Sciatic nerve (tissue), 2 donors: ENCODE measurements at places on chromosomes 13 and 19. TPM values are rescaled to one million over a fixed set of nuclear protein-coding genes. Genes with fewer than 3 reads are reported as not detected.
A peak's percentile ranks its signal among the peaks of the same experiment; 100 is the strongest.

DNA sequence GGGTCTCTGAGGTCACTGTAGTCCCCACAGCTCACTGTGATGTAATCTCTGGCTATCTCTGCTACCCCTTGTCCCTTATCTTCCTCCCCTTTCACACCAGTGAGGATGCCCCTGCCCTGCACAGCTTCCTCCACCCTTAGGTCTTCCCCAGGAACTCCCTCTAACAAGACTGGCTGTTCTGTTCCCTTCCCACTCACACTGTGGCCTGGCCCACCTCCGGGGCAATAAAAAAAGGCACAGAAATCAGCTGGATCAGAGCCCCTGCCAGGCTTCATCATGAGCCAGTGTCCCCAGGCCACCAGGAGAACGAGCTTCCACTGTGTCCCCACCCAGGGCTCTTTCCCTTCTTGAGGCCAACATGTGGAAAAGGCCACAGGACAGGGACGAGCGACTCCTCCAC is 4.6 kb downstream of the CEACAM3 start:
- DNase-seq = no peak

- no peak for DNase-seq
Measured at GRCh38 chr19:57759096-57759495, 10.4 kb upstream of the ZNF586 start.

- no peak for DNase-seq
Measured at GRCh38 chr19:3151563-3152418, 16.0 kb downstream of the GNA15 start.

DNA sequence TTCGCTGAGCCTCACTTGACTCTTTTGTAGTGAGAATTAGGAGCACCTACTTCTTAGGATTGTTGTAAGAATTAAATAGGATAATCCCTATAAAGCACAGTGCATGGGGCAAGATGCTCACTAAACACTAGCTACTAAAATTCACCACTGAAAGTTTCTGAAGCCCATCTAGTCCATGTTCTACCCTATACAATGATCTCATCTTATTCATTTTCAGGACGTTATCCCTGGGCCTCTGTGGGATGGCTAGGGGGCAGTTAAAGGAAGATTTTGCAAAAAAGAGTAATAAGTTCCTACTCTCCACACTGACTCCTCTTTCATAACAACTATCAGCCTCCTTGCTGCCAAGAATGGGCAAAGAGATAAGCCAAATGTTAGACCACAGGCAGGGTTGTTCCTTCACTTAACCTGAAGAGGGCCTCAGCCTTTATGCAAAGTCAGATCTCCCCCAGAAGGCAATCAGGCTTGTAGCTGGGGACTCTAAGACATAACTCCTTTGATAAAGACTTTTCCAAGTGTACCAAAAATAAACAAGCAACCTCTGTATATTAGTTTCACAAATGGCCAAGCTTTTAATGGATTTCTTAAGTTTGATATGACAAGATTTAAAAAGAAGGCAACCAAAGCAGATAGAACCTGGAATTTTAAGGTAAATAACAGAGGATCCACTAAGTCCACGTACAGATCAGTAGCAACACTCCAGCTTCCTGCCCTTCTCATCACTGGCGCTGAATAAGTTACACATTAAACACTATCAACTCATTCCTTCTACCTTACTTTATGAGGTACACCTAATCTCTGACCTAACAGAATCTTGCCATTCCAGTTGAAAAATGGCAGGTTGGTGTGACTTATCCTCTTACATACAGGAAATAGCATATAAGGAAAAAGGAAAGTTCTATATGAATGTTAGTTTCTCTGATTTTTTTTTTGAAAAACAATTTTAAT is 44.4 kb downstream of the ELF1 start:
- DNase-seq = no peak

DNA sequence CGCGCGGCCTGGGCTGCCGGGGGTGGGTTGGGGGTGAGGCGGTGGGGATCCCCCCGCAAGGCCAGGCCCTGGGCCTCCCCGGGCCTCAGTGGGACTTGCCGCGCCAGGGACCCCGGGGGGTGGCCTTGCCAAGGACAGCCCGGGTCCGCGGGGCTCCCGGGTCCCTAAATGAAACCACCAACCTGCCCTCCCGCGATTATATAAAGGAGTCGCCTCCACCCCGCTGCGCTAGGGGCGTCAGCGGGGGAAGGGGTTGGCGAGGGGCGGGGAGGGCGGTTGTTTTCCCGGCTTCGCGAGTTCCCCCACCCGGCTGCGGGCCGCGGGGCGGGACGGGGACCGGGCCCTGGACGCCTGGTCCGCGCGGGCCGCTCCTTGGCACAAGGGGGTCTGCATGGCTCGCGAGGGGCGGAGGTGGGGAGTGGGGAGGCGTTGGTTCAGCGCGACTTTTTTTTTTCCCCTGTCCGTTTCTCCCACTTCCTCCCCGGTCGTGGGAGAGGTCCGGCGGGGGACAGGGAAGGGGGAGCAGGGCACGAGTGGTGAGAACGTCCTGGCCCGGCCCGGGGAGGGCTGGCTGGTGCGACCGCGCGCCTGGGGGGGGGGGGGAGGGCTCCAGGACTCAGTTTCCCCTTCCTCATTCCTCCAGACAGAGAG is 822 bp upstream of the ZBTB7A start:
- DNase-seq = no peak

DNA sequence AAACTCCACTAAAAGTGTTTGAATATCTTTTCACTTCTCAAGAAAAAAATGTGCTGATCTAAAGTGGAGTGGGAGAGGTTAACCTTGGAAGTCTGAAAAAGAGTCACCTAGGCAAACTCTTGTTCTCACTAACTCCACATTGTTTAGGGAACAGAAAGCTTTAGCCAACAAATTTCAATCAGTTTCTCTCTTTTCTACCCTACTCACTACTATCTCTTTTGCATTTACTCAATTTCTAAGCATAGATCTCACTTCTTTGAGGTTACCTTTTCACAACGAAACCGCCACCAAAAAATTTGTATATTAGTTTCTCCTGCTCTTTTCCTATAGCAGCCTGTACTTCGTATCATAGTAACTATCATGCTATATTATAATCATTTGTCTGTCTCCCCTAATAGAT is 6.3 kb downstream of the NHLRC3 start:
- DNase-seq = no peak

DNA sequence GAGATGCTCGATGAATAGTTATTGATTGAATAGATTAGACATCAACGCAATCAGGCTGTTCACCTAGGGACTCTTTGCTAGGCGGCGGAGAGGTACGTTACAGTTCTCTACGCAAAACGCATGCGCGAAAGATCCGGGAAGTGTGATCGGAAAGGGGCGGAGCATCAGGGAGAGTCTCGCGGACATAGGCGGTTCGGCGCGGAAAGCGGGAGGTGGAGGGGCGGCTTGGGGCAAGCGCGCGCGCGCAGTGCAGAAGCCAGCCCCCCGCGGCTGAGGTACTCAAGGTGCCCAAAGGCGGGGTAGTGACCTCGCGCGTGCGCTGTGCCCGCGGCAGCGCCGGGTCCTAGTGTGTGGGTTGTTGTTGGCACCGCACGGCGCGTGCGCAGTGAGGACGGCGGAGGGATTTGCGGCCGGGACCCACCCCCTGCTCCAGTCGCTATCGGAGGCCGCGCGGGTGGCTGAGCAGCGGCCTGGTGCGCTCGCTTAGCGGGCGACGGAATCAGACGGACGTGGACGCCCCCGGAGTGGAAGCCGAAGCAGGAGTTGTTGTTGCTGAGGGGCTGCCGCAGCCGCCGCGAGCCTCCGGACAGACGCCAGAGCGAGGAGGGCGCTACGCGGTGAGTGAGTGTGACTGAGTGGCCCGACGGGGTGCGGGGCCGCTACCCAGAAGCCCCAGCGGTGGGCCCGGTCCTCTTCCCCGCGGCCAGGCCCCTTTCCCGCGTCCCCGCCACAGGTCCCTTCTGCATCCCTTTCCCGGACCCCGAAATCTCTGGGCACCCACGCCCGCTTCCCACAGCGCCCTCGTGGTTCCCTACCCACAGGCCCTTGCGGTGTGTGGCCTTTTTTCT is at the start of gene SNRNP70:
TSS of gene SNRNP70 (plus strand) at position 432 of the 848 bp plus-strand sequence. CDS start 964 bp downstream, outside the sequence.
- DNase-seq = peak; percentile 99

GRCh38 chr19:52570000-52570861 is at the start of gene ZNF701:
ZNF701 (plus strand) TSS chr19:52570287; CDS start chr19:52574148, 3,861 bp downstream.
- peak; percentile 98 for DNase-seq

GRCh38 chr19:51108805-51109146 is 567 bp upstream of the CTU1 start:
- no peak for DNase-seq

DNA sequence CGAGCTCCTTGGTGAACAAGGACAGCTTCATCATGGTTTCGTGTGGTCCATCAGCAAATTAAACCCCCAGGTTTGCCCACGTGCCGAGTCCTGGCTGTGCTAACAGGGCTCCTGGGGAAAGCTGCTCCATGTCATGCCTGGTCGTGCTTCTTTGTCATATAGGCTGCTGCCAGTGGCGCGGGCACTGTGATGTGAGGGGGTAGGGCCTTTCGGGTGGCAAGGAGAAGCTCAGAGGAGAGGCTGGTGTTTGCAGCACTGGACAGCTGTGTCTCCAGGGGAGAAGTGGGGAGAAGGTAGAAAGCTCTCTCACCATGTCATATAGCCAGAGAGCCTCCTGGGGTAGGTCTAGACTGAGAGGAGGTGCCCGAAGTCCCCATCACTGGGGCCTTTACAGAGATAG is 13.3 kb downstream of the VSTM2B start:
- peak; percentile 22 for DNase-seq

DNA sequence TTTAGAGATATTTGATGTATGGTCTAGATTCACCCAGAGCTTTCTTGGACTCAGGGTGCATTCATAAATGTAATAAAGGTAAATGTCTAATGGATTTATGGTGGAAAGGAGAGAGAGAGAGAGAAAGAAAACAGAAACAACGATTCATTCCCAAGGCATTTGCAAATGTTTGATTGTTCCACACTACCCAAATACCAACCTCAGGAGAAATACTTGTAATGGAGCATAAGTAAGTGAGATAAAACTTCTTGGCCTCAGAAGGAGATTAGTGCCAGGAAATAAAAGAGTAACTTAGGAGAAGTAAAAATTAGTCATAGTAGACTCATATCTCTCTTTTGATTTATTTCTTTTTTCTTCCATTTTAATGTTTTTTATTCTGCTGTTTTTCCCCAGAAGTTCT is 40.6 kb upstream of the DGKH start:
- no peak for DNase-seq

The TNFSF9 gene
- total RNA-seq = 0.62 TPM

The ZNF112 gene
- total RNA-seq = 6.9 TPM

The ZBTB45 gene
- total RNA-seq = 14.9 TPM

The MATK gene
- 1.6 TPM for total RNA-seq

The DHDH gene
- total RNA-seq = 1.1 TPM

The UGGT2 gene
- 44.9 TPM for total RNA-seq
